ENCODE measurements at places on chromosomes 4 and X.

GRCh38 chr4:19400820-19401219 is 850.9 kb upstream of the SLIT2 start:
- no peak for DNase-seq

- no peak for DNase-seq
Measured at GRCh38 chrX:13570261-13570605, 832 bp downstream of the EGFL6 start.

- DNase-seq: peak; percentile 62
Measured at GRCh38 chrX:51743179-51743957, at the start of gene GSPT2. Gene GSPT2, plus strand, starts transcription at chrX:51743442. Its CDS starts 185 bp downstream, at chrX:51743627.

- no peak for DNase-seq
Measured at GRCh38 chr4:100679926-100680325, 162.1 kb upstream of the EMCN start.

- no peak for DNase-seq
Measured at GRCh38 chr4:16027114-16027513, 56.7 kb downstream of the PROM1 start.

All from activated naive CD8-positive, alpha-beta T cell treated with anti-CD3 and anti-CD28 coated beads, Interleukin-2, amount 50 U/mL, for 24 hours (primary cell).